ENCODE measurements at places on chromosomes 5 and 9.

DNA sequence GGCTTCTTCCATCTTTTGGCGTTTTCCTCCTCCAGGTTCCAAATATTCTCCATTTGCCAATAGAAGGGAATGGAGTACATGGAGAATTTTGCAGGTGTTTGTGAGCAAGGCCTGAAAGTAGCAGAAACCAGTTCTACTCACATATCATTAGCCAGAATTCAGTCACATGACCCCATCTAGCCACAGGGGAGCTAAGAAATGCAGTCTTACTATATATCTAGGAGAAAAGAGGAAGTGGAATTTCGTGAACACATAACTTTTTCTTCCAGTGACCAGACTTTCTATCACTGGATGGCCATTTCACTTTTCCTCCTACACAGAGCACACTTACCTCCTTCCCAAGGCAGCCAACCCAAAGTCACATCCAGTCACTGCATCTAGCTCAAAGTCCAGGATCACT is 55.1 kb downstream of the LOX start:
- no peak for DNase-seq

DNA sequence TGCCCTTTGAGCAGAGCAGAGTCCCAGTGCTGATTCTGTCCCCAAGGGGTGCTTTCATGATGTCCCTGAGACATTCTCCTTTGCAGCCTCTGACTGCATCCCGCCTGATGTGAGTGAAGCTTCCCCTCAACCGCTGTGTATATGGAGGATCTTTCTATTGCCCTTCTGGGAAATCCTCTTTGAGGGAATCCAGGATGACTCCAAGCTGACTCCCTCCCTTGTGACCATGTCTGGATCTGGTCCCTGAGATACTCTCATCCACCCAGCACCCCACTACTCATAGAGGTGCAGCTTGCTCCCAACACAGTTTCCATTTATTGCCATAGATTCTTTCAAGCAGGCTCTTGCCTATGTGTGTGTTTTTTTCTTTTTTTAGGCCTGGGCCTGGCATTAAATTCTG is 216.5 kb downstream of the SEC61B start:
- DNase-seq, result no peak

- no peak for DNase-seq
Observed at GRCh38 chr9:127491516-127491915, 40.2 kb downstream of the LRSAM1 start.

GRCh38 chr5:154753792-154754191 is 1.4 kb upstream of the LARP1 start:
- no peak for DNase-seq
